ENCODE measurements at places on chromosomes 12 and 14. TPM values are rescaled to one million over a fixed set of nuclear protein-coding genes. Genes with fewer than 3 reads are reported as not detected.

The SLC24A4 gene
- not detected for polyA plus RNA-seq

The CACNB3 gene
- polyA plus RNA-seq, result 0.54 TPM

The IFNG-AS1 gene
- not detected for polyA plus RNA-seq

The PMCH gene
- not detected for polyA plus RNA-seq

The LRIG3 gene
- 7.7 TPM for polyA plus RNA-seq

The SPIC gene
- not detected for polyA plus RNA-seq

The TPPP2 gene
- polyA plus RNA-seq, result 1.7 TPM

The NDRG2 gene
- polyA plus RNA-seq, result 189 TPM

The GABARAPL1 gene
- 26.1 TPM for polyA plus RNA-seq

The TRHDE gene
- polyA plus RNA-seq, result not detected

The TMEM263 gene
- polyA plus RNA-seq, result 25.9 TPM

The OASL gene
- 0.09 TPM for polyA plus RNA-seq

The RD3L gene
- polyA plus RNA-seq, result not detected

The TAMALIN gene
- 2.9 TPM for polyA plus RNA-seq

The GUCY2C gene
- 0.09 TPM for polyA plus RNA-seq

The PLD4 gene
- not detected for polyA plus RNA-seq

The GPD1 gene
- polyA plus RNA-seq, result 3.7 TPM

The SLC38A6 gene
- polyA plus RNA-seq, result 5.6 TPM

The CLEC4D gene
- not detected for polyA plus RNA-seq

The TAS2R20 gene
- polyA plus RNA-seq, result 0.54 TPM

The AICDA gene
- not detected for polyA plus RNA-seq

The MED6 gene
- polyA plus RNA-seq, result 38.1 TPM

The TCP11L2 gene
- 24.1 TPM for polyA plus RNA-seq

The MSI1 gene
- polyA plus RNA-seq, result 0.09 TPM

The GZMH gene
- not detected for polyA plus RNA-seq

The TSPAN31 gene
- polyA plus RNA-seq, result 27.3 TPM

The CD69 gene
- not detected for polyA plus RNA-seq

The DNAH10 gene
- 0.08 TPM for polyA plus RNA-seq

The CSRP2 gene
- polyA plus RNA-seq, result 4.7 TPM

The KCNA5 gene
- not detected for polyA plus RNA-seq

The PLEKHG3 gene
- 7.2 TPM for polyA plus RNA-seq

The ZBTB42 gene
- polyA plus RNA-seq, result 2.8 TPM

The NR1H4 gene
- 27.3 TPM for polyA plus RNA-seq

The OR6S1 gene
- polyA plus RNA-seq, result 0.09 TPM

The KRT81 gene
- not detected for polyA plus RNA-seq

The MYH6 gene
- polyA plus RNA-seq, result 0.01 TPM

The PRKD1 gene
- 1.3 TPM for polyA plus RNA-seq

The OR4E2 gene
- not detected for polyA plus RNA-seq

The FOXN4 gene
- polyA plus RNA-seq, result not detected

The CALM1 gene
- 110 TPM for polyA plus RNA-seq

The GALNT9 gene
- not detected for polyA plus RNA-seq

The ACOT6 gene
- 0.24 TPM for polyA plus RNA-seq

Data from HepG2 (cell line).